ENCODE measurements at places on chromosomes 3 and 15.

DNA sequence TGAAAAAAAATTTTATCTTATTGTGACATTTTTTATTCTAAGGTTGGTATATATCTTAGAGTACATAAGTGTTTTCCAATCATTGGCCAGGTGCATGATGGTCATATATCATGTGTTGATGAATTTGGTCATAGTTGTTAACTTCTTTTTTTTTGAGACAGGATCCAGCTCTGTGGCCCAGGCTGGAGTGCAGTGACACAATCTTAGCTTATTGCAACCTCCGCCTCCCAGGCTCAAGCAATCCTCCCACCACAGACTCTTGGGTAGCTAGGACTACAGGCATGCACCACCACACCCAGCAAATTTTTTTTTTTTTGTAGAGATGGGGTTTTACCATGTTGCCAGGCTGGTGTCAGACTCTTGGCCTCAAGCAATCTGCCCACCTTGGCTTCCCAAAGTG, 44.0 kb downstream of the PCCB start:
- no peak for DNase-seq

- no peak for DNase-seq
These were observed 127.7 kb upstream of the IQSEC1 start for GRCh38 chr3:13200946-13201345.

DNA sequence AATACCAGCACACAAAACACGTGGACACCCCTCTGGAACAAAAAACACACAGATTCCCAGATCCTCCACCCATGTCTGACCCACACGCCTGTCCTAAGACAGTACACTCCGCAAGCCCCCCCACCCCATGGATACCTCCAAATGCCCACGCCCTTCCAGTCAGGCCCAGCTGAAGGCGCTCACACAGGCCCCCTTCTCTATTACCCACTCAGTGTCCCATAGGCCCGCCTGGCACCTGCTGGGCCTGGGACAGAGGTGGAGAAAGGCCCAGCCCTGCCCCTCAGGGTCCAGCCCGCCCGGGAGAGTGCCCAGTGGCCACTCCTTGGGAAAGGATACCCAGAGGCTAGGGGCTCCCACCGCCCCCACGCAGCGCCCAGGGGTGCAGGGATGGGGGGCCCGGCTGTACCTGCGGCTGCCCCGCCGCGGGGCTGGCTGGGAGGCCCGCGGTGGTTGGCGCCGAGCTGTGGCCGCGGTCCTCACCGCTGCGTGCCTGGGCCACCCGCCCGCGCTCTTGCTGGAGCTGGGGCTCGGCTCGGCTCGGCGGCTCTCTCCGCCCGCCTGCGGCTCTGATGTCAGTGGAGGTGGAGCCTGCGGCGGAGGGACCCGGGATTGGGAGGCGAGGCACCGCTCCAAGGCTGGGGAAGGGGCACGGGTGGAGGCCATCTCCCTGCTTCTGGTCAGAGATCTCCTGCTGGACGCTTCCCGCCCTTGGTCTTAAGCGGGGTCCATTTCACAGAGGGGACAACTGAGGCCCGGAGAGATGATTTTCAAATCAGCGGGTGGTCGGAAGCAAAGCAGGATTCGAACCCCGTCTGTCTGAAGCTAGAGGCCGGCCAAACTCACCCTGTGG, at the start of gene CAMK1:
CAMK1 (minus strand) TSS at position 522 of the 850 bp plus-strand sequence. CDS start 2,198 bp downstream, outside the sequence.
- DNase-seq, result no peak

DNA sequence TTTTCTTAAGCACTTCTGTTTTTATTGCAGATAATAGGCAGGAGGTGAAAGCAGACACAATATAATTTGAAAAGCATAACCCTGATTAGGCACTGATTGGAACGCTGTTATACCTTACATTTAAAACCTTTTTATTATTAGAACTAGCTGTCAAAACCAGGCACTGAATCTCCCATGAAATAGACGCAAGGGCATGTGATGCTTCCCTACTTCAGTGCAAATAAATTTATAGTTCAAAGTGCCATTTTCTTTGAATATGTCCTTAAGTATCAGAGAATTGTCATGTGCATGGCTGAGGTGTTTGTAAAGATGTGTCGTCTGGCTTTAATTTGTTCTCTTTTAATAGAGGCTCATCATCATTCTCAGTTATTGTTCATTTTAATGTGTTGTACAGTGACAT, 386.0 kb downstream of the NR2F2 start:
- DNase-seq, result no peak

- no peak for DNase-seq
These were observed 121.6 kb upstream of the MRPS22 start for GRCh38 chr3:139222100-139222657.
